ENCODE measurements at places on chromosomes 3 and 15.

DNA sequence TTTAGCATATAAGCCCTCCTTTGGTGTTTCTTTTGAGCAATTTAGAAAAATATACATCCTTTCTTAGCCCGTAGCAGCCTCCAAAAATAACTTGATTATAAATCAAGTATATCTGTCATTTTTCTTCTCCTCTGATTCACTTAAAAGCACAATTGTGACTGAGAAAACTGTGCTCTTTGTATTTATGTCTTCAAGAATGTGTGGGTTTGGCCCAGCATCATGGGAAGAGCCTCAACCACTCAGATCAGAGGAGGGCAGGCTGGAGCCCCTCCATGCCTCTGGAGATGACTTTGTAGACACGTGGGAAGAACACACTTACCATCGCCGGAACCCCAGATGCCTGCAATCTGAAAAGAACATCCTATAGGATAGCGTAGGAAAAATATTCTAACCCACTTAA, 123.8 kb upstream of the FEZF2 start:
- DNase-seq: no peak

DNA sequence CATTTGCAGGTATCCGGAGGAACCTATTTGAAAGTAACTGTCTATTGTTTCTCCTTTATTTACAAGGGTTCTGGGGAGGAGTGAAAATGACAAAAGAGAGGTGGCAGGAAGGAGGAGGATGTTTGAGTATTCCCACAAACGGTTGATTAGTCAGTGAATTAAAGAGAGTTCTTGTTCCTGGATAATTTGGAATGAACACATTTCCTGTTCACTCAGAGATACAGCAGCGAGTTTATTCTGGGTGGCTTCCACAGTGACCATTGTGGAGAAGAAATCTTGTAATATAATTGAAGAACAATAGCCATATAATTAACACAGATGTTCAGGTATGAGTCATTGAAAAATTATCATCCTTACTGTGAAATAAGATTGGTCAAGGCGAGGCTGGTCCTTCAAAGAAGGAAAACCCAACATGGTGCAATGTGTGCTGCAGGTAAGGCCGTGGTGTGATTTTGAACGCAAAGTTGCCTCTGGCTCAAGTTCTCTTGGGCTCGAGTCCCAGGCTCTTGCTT, 77.3 kb downstream of the NFKBIZ start:
- DNase-seq: no peak

GRCh38 chr3:167198949-167199600, 181.0 kb downstream of the ZBBX start:
- DNase-seq: peak; percentile 22

GRCh38 chr3:194861375-194861774, 175.7 kb downstream of the FAM43A start:
- no peak for DNase-seq

DNA sequence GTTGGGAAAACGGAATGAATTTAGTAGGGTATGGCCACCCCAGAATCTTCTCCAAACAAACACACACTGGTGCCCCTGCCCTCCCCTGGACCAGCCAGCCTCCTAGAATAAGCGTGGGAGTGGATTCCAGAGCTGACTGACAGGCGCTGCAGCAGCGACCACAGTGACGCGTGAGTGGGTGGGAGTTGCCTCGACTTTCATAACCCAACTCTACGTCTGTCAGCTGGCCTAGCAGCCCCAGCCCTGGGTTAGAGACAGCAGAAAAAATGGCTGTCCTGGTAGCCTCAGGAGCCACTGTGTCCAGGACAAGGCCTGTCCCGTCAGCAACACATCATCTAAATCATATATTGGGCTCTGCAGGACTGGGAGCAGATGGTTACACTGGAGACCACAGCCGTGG, 10.0 kb downstream of the PLA2G4B start:
- DNase-seq: no peak

DNA sequence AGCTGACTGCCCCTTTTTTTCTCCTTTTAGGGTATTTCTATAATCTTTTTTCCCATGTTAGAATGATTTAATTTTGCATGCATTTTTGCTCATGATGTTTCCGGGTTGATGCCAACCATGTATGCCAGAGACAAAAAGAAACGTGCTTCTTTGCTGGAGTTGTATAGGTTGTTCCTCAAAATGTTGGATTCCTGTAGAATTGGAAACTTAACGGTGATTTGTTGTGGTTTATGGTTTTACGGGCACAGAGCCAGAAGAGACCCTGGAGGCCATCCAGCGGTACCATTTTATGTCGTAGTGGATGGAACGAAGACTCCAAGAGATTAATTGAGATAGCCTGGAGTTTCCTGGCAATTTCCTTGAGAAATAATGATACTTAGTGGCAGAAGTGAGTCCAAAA, 481.5 kb upstream of the RGMA start:
- DNase-seq: no peak

All from SK-N-MC (cell line).